ENCODE measurements at places on chromosomes 5 and 9.
A peak's percentile ranks its signal among the peaks of the same experiment; 100 is the strongest.

DNA sequence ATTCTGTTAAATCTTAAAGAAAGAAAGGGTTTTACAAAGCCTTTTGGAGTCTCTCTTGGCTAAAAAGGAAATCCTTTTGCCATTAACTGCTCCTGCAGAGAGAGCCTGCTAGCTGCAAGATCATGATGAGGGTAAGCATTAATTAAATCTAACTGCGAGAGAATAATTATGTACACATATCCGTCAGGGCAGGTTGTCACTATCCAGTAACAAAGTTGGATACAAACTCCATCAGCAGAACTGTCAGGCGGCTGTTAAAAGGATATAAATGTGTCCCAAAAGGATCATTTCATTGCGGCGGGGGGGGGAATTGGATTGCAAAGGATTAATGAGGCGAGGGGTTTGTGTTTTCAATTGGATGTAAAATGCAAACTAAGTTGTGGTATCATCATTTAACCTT lies 289.3 kb downstream of the ASTN2 start:
- DNase-seq = no peak

GRCh38 chr5:120314191-120314590 lies 149.9 kb upstream of the PRR16 start:
- peak; percentile 7 for DNase-seq

DNA sequence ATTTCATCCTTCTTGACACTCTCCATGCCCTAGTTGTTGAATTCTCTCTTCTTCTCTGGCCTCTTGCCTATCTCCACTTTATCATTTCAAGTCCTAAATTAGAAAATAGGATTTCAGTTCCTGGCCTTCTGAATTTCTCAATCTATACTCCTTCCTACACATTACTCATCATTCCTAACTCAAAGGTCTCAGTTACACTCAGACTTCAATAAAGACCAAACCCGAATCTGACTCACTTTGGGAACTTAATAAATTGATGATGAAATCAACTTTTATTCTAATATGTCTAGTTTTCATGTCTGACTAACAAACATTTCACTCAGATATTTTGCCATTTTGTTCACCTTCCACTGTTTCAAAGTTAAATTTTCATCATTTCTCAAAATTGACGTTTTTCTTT lies 113.6 kb upstream of the TSLP start:
- DNase-seq = no peak

- DNase-seq = no peak
These were observed 22.0 kb upstream of the EPB41L4B start for GRCh38 chr9:109342878-109343277.

- no peak for DNase-seq
These were observed 542.3 kb downstream of the PDE4D start for GRCh38 chr5:59351076-59351794.

DNA sequence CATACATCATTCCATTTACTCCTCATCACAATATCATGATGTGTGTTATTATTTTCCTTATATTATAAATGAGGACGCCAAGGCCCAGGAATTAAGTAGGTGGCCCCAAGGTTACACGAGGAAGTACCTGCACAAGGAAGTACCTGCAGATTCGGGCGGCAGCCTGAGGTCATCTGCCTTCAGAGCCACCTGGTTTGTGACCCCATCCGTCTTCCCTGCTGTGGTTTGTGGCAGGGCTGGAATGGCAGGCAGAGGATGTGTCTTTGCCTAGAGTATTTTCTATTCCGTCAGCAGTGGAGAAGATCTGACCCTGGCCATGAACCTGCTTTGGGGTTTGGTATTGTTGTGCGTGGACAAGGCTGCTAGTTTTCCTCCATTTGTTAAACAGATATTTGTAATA lies 59.7 kb downstream of the PDZD2 start:
- no peak for DNase-seq

DNA sequence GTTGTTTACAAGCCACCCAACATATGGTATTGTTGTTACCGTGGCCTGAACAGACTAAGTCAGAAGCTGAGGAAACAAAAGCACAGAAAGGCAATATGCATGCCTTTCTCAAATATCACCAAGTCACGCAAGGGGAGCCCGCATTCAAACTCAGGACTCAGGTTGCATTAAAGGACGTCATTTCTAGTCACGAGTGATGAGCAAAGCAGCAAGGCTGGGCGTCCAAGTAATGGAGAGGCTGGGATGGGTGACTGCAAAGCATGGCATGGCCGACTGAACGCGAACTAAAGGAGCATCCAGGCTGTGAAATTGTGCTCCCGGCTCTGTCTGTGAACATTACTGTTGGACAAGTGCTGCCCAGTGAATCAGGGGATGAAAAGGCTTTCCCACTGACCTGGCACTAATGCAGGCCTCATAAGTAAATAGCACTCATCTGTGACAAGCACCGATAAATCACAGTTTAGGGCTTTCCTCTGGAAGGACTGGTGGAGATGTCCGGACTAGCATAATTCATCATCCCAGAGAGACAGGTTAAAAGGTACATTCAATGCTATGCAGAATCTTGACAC lies 202.8 kb downstream of the SPOCK1 start:
- DNase-seq = no peak

DNA sequence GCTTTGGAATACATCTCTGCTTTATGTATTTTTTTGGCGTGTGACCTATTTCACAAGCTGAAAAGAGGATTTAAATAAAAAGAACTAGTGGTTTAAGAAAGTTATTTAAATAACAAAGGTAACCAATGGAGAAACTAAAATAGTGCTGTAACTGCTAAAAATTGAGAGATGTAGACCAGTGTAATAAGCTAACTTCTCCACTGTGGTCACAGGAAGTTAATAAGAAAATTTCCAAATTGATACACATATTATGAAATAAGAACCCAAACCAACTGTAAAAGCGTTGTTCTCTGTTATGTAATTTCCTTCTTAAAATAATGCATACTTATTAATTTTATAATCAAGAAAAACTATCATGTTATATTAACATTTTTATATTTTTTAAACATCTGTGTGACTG lies 29.1 kb upstream of the ZFAND5 start:
- no peak for DNase-seq

GRCh38 chr9:81898851-81899250 lies 29.4 kb upstream of the SPATA31D4 start:
- DNase-seq = no peak

- no peak for DNase-seq
These were observed 131.1 kb upstream of the ICE1 start for GRCh38 chr5:5291357-5291756.

DNA sequence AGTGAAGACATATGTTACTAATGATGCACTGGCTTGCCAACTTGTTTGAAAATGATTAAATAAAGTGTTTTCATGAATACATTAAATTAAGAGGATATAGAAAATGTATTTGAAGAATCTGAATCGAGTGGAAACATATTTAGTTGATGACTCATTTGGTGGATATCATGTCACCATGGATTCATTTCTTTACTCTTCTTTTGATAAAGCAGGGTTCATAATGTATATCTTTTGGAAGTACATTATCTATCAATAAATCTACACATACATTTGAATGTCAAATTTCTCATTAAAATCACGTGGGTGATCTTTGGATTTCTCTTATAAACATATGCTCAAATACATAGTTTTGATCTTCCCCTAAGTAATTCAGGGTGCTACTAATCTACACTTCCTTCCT lies 1148.1 kb upstream of the ACO1 start:
- DNase-seq = no peak

GRCh38 chr9:137084526-137084925 lies 2.3 kb upstream of the MAN1B1 start:
- DNase-seq = no peak

GRCh38 chr9:107942856-107943255 lies 453.3 kb upstream of the KLF4 start:
- DNase-seq = no peak

DNA sequence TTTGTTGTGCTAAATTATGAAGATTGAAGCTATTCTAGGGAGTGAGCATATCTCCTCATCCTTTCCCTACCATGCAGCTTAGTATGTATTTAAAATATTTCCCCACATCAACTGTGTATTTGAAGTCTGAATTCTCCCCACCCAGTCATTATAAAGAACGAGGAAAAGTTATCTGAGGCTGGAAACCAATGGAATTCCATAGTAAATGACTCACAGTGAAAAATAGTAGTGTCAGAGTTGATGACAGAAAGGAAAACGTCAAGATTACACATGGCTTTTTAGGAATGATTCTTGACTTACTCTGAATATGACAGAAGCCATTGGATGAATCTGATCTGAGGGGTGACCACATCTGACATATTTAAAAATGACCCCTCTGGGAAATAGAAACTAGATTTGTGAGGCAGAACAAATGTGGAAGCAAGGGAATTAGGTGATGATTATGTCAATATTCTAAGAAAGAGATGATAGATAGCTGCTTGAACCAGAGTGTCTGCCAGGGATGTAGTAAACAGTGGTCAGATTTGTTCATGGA lies 1768.9 kb upstream of the CDH9 start:
- DNase-seq = no peak

- no peak for DNase-seq
These were observed 59.4 kb upstream of the ZSWIM6 start for GRCh38 chr5:61272688-61273087.

DNA sequence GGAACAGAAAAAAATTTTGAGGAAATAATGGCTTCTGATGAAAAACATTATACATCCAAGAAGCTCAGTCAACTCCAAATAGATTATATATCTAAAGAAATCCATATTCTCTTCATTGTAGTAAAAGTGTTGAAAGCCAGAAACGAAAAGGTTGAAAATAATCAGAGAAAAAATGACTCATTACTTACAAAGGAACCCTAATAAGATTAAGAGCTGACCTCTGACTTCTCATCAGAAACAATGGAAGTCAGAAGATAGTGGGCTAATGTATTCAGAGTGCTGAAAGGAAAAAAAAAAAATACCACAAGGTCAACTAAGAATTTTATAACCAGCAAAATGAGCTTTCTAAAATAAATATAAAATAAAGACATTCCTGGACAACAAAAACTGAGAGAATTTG lies 60.0 kb downstream of the HSD17B4 start:
- DNase-seq = no peak

DNA sequence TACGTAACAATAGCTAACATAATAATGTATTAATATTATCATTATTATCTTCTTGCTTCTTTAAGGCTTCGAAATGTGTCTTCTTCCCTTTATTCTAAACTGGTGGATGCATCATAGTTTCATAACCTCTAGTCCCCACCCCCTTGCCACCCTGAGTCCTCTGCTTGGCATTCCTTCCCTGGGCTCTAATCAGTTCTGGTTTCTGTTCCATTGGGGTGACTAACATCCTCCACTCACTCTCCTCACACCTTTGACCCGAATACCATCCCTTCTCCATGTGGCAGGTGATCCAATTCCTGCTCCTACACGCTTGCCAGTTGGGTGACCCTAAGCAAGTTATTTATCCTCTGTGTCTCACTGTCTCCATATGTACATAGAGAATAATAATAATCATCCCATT lies 286.1 kb downstream of the TRPM3 start:
- DNase-seq = peak; percentile 5

DNA sequence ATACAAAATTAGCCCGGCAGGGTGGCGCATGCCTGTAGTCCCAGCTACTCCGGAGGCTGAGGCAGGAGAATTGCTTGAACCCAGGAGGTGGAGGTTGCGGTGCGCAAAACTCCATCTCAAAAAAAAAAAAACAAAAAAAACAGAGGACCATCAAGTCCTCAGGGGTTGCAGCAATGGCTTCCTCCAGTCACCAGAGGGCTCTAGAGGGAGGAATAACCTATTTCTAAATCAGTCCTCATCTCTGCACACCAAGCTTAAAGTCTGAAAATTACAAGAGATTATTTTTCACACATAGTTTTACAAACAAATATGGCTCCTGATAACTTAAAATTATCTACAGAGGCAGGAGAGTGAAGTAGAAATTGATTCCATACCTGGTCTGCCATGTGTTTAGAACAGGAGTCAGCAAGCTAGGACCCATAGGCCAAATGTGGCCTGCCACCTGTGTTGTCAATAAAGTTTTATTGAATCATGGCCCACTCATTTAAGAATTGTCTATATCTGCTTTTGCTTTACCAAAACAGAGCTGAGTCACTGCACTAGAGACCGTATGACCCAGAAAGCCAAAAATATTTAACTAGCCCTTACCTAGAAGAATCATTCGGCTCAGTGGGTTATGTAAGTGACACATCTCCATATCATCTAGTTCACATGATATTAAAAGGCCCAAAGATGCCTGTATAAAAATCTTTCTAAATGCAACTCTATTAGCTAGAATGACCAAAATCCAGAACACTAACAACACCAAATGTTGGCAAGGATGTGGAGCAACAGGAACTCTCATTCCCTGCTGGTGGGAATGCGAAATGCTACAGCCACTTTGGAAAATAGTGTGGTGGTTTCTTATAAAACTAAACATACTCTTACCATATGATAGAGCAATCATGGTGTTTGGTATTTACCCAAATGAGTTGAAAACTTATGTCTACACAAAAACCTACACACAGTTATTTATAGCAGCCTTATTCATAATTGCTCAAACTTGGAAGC lies 207.7 kb downstream of the FRMD3 start:
- no peak for DNase-seq

DNA sequence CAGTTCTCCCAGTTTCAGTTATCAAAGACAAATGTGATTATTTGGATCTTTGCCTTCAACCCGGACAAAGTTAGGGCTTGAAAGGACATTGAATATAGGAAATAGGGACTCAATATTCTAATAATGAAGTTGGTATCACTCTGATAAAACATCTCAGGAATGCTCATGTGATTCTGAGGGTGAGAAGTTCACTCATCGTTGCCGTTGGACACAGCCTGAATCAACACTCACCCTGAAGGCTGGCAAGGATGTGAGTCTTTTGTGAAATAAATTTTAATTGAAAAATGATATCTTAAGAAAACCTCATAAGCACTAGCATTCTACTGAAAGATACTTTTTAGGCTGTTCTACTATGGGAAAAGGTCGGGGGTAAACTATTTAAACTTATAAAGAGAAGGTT lies 44.8 kb upstream of the C9orf72 start:
- DNase-seq = no peak

DNA sequence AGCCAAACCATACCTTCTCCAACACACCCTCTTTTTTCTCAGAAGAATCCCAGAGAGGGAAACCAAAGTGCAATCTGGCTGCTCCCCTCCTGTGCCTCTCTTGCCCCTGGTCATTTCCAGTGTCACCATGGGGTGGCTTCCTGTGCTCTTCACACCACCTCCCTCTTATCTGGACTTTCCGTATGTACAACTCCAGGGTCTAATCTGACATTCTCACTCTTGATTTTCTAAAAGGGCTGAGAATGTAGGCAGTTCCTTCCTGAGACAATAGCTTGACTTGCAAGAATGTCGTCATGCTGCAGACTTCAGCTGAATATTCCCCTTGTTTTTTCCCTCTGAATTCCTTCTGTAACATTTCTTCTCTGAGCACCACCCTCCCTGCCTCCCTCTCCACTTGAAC lies 110.2 kb downstream of the FBXL7 start:
- DNase-seq = no peak
